ENCODE measurements at places on chromosomes 7 and 10.

DNA sequence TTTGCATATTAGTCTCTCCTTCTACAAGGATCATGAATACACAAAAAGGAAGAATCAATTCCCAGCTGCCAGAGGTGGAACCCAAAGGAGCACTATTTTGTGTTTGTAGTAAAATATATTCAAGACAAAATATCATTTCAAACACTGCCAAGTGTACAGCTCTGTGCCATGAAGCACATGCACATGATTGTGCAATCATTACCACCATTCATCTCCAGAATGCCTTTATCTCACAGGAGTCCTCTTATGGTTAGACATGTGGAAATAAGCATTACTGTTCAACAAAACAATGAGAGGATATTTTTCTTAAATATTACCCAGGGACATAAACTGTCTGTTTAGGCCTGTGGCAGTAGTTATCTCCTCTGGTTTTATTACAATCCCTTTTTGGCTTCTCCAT is 151.4 kb upstream of the PPP1R3A start:
- no peak for DNase-seq

GRCh38 chr10:132054564-132054963 is 11.2 kb upstream of the JAKMIP3 start:
- DNase-seq, result no peak

GRCh38 chr10:34775044-34775637 is 40.0 kb downstream of the PARD3 start:
- DNase-seq, result no peak

- DNase-seq, result no peak
These were observed 56.1 kb upstream of the NOBOX start for GRCh38 chr7:144459635-144460034.

DNA sequence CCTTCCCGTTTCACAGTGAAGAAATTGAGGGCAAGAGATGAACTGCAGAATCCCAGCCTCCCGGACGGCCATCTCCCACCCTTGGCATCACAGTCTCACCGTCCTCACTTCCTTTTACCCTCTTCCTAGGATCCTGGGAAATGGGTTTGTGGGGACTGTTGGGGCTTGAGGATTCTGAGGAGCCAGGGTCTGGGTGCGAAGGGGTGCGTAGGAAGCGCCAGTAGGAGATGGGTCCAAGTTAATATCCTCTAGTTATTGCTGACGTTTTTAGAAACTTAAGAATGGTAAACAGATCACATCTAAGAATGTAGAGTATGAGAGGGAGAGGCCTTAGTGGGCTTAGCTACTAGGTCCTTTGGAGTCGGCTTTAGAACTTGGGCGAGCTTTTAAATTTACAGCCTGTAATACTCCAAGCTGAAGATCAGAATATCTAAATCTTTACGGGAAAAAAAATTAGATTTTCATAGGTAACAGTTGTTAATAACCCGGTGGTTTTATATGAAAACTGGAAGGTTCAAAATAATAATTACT is 696 bp downstream of the MALSU1 start:
- no peak for DNase-seq

GRCh38 chr7:70579397-70580097 is 552.4 kb upstream of the GALNT17 start:
- DNase-seq, result no peak

DNA sequence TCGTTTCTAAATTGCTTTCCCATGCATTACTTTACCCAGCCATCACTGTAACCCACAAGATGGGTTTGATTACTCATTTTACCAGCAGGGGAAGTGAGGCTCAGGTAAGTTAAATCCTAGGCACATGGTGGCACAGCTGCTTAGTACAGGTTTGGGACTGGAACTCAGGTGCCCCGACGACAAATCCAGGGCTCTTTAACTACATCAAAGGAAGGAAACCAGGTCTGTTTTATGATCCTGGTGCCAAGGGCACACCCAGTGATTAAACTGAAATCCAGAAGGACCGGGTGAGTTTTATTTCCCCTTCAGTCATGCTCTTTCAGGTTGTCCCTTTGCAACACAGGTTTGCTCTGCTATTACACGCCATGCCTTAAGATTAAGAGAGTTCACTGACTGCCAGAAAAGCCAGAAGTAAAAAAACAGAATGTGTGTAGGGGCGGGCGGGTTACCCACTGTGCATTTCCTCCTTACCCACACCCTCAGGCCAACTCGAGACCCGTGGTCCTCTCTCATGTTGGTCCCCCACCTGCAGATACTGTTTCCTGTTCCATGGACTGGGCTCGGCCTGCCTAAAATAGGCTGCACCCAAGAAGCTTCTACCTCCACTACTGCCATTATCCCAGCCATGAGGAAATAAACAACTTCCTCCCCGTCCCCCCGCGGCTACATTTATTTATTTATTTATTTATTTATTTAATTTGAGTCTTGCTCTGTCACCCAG is 55.1 kb upstream of the KDM7A start:
- DNase-seq, result peak; percentile 32

GRCh38 chr7:18508443-18509427 is 13.2 kb downstream of the HDAC9 start:
- no peak for DNase-seq

GRCh38 chr7:120550494-120551048 is 277.6 kb downstream of the KCND2 start:
- DNase-seq, result no peak

DNA sequence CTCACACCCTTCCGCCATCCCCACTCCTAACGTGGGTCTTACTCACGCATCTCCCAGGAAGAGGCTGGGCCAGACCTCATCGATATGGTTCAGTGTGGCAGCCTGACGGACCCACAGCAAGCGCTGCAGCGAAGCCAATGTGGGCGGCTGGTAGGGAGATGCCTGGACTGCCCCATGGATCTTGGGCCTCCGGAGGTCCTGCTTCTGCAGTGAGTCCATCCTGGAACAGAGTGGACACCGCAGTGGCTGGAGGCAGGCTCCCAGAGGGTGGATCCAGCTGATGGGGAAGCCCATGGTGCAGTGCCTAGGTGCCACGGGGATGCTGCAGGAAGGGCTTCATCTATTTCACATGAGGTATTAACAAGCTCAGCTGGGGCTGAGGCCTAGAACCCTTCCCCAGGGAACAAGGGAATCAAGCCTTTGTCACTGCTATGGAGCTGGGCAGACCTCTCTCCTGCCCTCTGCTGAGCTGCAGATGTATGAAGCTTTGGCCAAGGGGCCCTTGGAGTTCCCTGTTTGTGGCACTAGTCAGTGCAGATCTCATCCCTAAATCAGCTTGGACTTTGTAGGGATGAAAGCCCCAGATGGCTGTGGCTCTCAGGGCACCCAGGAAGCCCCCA is 13.7 kb upstream of the SAMD8 start:
- no peak for DNase-seq

DNA sequence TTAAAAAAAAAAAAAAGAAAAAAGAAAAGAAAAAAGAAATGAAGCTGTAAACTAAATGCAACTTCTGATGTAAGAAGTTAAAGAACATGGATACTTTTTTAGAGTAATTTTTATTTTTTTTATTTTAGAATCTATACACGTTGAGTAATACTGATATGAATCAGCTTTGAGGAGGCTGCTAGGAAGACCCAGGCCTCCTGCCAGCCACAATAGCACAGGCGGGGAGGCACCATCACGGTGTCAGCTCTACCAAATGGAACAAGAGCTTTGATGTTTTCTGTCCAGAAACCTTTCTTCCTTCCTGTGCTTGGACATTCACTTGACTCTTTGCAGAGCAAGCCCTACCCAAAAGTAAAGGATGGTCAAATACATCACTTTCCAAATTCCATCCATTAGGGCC is 45.3 kb upstream of the EGR2 start:
- DNase-seq, result no peak

DNA sequence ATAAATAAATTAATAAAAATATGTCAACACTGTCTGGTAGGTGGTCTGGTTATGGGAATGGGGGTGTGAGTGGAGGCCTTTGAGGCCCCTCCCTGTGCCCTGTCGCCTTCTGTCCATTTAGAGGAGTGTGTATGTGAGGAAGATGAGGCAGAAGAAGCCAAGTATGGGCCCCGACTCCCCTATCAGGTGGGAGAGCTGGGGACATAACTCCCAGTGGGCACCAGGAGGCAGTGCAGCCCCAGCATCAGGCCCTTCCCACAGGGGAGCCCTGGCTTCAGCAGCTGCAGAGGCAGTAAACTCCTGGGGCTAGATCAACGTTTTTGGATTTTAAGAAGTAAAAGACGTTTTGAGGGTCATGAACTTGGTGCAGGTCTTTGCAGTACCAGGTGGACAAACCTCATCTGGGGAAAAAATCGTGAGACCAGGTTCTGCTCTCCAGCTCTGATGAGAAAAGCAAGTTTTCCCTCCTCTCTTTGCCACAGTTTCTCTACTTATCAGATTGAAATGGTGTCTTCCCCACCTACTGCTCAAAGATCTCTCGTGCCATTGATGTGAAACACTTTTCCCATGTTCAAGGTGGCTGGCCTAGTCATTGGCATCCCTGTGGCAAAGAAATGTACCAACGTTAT is 167.8 kb upstream of the EEPD1 start:
- peak; percentile 80 for DNase-seq

DNA sequence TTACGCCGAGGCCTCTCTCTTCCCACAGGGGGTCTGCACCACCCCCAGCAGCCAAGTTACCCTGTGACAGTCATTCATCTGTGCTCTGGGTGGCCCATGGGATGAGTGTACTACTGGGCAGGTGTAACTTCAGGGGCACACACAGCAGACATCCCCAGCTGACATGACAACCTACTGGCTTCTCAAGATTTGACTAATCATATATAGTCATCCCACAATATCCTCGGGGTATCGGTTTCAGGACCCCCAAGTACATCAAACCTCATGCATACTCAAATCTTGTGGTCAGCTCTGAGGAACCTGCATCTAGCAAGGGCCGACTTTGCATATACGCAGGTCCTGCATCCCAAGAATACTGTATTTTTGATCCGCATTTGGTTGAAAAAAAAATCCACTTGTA is 336.9 kb upstream of the C7orf33 start:
- DNase-seq, result no peak

DNA sequence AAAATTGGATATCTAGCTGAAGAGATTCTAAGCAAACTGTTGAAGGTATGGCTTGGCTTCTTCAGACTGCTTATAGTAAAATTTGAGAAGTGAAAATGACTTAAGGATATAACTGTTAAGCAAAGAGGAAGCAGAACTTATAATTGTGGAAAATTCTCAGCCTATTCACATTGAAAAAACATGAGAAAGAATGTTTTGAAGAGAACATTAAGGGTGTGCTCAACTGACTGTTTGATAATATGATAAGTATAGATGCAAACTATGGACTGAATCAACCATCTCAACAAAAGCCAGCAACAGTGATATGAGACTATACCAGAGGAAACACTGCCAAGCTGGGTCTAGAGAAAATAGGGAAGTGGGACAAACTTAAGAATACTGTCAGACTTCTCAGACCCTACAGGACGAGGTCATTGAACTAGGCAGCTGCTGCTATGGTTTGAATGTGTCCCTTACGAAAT is 133.1 kb upstream of the PPP1R3A start:
- DNase-seq, result no peak

- no peak for DNase-seq
These were observed 2.9 kb downstream of the MIOS start for GRCh38 chr7:7569615-7570014.

- DNase-seq, result no peak
These were observed 57.3 kb upstream of the DPYSL4 start for GRCh38 chr10:132129431-132129830.

GRCh38 chr10:31644931-31645633 is 283.5 kb downstream of the ARHGAP12 start:
- no peak for DNase-seq

DNA sequence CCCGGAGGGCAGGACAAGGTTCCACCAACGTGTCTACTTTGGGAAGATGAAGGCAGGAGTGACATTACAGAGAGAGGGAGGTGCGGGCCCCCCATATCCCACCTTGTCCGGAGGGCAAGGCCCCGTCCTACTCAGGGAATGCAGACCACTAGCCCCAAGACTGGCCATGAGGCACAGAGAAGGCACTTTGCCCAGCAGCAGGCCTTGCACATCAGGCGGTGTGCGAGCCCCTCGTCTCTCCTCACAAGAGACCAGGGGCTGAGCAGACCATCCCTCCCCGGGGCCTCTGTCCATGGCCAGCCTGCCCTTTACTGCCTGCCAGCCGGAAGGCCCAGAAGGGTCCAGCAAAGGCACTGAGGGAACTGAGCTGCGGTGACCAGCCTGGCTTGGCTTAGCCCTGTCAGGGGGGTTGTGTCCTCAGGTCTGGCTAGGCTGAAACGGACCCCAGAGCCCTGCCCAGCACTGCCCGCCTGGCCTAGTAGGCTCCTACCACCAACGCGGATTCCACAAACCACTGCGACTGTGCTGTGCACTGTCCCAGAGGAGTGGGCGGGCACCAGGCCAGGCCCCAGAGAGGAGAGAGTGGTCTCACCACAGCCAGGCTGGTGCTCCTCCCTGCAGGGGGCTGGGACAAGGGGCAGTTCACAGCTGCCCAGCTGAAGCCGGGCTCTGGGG is 16.7 kb downstream of the CAMK2B start:
- no peak for DNase-seq

- DNase-seq, result peak; percentile 2
These were observed 147.2 kb upstream of the KLF14 start for GRCh38 chr7:130881091-130881798.

GRCh38 chr7:133873631-133874030 is 253.5 kb upstream of the LRGUK start:
- no peak for DNase-seq

- DNase-seq, result no peak
These were observed 5.8 kb upstream of the PRTFDC1 start for GRCh38 chr10:24958091-24958720.

- DNase-seq, result no peak
These were observed 85.0 kb downstream of the ZMIZ1 start for GRCh38 chr10:79153745-79154144.

- no peak for DNase-seq
These were observed 286.1 kb upstream of the C7orf33 start for GRCh38 chr7:148304456-148304855.

DNA sequence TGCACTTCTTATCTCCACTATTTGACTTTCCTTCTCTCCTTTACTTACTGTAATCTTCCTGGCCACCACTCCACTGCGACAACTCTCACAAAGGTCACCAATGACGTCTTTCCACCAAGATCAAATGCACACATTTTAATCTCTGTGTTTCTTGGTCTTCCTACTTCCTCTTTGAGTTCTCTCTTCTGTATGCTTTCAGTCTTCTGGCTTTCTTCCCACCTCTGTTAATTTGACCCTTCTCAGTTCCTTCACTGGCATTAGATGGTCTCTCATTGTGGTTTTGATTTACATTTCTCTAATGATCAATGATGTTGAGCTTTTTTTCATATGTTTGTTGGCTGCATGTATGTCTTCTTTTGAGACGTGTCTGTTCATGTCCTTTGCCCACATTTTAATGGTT is 31.9 kb downstream of the FAM107B start:
- no peak for DNase-seq

DNA sequence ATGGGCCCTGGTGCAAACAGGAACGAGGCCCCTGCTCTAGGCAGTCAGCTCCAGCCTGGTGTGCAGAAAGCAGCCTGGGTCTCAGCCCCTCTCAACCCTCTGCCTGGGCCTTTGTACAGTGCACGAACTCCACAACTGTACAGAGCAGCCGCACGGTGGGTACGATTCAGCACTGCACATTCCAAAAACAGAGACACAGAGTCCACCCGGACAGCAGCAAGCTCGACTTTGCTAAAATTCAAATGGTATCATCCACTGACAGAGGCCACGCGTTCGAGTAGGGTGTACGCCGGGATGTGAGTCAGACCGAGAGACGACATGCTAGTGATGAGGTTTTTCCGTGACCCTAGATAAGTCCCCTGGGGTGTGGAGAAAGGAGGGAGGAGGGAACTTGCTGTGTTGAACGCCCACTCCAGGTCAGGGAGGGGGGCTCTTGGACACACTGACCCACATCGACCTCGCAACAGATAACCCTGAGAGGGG is 65.6 kb upstream of the PDGFA start:
- peak; percentile 83 for DNase-seq

Measured in activated CD4-positive, alpha-beta T cell treated with anti-CD3 and anti-CD28 coated beads, Interleukin-2, amount 50 U/mL, for 48 hours (primary cell).